ENCODE measurements at places on chromosomes 6 and 20.

DNA sequence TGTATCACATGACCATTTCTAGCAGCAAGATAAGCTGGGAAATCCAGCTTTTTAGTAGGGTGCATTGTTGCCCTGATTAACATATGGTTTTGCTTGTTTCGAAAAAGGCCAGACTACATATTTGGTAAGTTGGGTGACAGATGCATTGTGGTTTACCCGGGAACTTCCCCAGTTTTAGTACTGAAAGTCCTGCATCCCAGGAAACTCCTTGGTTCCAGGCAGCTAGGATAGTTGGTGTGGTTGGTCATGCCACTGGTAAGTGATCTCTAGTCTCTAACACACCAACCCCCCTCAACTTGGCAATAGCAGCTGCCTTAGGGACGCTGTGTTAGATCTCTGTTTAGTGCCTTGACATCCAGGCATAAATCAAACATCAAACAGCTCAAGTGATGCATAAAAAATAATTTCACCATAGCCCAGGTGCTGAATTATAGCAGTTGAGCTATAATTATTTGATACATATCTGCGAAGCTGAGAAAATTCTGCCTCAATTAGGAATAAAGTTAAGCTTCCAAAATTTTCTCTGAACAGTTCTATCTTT, 216.5 kb downstream of the TFAP2C start:
- DNase-seq: no peak

GRCh38 chr6:134021396-134022122, 30.9 kb downstream of the SLC2A12 start:
- no peak for DNase-seq

DNA sequence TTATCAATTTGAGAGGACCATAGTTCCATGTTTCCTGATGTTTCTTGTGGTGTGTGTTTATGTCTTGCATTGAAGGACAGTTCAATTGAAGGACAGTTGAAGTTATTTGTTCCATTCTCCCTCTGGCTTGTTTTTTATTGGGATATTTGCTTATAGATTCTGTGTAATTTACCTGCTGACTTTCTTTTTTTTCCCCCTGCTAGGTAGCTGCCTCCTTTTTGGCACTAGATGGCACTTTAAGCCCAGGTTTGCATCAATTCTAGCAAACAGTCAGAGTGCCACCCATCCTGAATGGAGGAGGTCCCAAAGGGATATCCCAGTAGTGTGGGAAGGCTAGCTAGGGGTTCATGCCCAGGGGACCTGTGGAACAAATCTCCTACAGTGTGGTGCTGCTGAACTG, 78.1 kb downstream of the CFAP61 start:
- DNase-seq: peak; percentile 26

GRCh38 chr6:35209081-35209480, 4.7 kb upstream of the SCUBE3 start:
- DNase-seq: no peak

DNA sequence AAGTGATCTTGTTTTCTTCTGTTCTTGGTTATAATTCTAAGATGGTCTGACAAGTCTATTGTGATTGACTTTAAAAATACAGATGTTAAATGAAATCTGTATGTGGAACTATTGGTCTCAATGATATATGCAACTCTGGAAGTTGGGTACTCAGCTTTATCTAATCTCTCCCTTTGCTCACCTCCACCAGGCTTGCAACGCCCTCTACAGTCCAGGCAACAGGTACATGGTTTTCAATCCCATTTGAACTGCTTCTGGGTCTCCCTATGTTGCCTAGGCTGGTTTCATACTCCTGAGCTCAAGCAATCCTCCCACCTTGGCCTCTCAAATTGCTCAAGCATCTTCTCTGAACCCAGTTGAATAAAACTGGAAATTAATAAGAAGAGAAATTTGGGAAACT, 25.6 kb upstream of the HLA-DQB1 start:
- peak; percentile 54 for DNase-seq

- DNase-seq: no peak
Observed at GRCh38 chr20:46205349-46205748, 87.2 kb downstream of the CD40 start.

DNA sequence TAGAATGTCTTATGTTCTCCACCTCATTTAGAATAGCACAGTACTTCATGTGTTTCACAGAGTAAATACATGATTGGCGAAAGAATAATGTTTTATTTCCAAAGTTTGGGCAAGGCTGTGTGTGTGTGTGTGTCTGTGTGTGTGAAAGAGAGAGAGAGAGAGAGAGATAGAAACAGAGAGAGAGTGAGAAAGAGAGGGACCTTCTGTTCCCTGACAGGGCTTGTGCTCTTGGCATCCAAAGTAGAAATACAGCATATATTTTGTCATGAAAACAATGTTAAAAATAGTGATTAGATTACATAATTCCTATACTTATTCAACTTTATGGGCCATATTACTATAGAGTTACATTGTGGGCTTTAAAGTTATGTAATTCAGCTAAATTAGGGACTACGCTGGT, 201.2 kb downstream of the KIF6 start:
- DNase-seq: no peak

DNA sequence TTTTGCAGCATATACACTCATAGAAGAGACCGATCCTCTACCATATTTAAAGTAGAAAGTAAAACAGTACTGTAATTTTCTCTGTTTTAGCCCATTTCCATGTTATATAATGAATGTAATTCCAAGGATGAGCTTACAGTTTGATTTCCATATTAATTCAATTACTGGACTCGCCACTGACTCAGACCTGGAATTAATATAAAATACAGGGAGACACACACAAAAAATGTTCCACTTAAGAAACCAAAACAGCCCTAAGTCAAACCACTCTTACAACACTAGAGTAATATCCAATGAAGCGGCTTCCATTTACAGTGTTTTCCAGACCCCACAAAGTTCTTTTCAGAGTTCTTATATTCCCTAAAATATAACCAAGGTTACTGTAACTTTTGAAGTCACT, 110.6 kb downstream of the BACH2 start:
- no peak for DNase-seq

DNA sequence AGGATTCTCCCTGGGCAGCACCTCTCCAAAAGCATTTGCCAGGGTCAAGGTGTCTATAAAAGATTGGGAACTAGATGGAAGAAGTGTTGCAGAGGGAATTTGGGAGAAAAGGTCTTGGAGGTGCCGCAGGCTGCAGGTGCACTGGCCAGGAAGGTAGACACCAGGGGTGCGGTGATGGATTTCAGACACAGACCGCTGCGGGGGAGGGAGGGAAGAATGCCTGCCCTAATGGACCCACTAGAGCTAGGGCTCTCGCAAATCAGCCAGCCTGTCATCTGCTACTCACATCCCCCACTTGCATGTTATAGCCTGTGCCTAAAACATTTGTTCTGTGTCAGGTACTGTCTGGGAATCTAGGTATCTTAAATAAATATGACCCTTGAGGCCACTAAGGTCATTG, 193.6 kb upstream of the SLC24A3 start:
- DNase-seq: no peak

Data from bronchial epithelial cell (primary cell).